Activated naive CD4-positive, alpha-beta T cell (primary cell): ENCODE measurements at places on chromosomes 1 and 21.

- no peak for DNase-seq
Observed at GRCh38 chr1:214124915-214125314, 137.1 kb downstream of the PROX1 start.

DNA sequence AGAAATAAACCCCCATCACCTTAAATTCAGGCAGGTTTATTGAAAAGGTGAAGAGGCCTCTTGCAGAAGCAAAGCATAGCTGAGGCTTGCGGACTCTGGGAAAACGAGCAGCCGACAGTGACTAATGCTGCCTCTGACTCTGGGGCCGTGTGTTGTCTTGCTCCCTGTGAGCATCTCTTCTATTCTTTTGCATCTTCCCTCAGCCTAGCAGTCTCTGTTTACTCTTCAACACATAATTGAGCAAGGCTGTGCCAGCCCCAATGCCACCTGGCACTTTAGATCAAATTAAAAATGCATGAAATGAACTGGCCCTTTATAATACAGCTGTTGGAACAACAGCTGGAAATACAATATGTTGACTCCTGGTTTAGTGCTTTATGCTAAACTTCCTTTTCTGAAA lies 18.4 kb upstream of the REG4 start:
- no peak for DNase-seq

DNA sequence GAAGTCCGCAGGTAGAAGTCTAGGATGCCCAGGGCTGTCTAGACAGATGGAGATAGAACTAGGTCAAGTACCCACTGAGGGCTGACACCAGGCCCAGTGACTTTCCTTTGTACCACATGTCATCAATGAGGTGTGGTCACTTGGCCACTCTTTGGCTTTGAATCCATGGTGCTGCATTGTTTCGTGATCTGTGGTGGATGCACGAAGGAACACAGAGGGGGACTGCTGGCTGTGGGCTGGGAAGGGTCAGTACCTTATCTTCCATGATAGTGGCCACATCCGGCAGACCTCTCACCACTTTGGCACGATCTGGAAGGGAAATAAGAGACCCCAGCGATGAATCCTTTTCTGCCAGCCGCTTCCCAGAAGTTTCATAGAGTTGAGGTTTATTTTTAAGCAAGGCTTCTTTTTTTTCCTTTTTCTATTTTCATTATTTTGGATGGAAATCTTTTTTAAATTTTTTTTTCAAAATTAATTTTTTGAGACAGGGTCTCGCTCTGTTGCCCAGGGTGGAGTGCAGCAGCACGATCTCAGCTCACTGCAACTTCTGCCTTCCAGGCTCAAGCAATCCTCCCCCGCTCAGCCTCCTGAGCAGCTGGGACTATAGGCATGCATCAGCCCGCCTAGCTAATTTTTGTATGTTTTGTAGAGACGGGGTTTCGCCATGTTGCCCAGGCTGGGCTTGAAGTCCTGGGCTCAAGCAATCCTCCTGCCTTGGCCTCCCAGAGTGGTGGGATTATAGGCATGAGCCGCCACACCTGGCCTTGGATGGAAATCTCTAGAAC lies 53.1 kb downstream of the MYOM3 start:
- no peak for DNase-seq

DNA sequence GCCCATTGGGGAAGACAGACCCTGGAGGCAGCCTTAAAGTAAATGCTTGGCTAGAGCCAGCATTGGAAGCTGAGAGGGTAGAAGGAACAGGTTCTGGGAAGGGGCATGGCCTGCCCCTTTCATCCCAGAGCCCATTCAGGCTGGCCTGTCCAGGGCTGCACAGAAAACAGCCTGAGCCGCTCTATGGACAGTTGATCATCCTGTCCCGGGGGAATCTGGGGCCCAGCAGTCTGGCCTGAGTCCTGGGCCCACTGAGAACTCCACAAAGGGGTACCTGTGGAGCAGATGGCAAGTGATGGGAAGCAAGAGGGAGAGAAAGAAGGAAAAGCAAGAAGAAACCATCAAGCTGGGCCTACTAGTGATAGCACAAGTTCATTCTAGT lies 13.2 kb downstream of the TMEM81 start:
- DNase-seq, result no peak

DNA sequence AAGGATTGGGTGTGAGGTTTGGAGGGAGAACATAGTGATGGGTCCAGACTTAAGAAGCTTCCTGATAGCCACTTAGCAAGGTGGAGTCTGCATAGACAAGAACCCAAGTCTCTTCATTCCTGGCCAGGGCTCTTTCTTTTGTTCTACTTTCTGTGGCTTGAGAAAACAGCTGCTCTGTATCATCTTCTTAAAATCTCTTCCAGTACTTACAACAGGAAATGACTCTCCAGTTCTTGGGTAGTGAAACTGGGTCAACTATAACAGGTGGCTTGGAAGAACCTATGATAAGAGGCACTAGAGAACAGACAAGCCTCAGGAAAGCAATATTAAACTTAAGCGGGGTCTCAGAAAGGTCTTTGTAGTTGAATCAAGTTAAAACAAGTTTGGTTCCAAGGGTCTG lies 148.1 kb upstream of the USP24 start:
- no peak for DNase-seq

GRCh38 chr1:214192825-214193643 lies 87.9 kb upstream of the SMYD2 start:
- no peak for DNase-seq

GRCh38 chr1:102531036-102531435 lies 534.3 kb upstream of the OLFM3 start:
- no peak for DNase-seq

GRCh38 chr21:21084179-21084578 lies 86.0 kb downstream of the NCAM2 start:
- no peak for DNase-seq

- DNase-seq, result no peak
Observed at GRCh38 chr1:208455821-208456220, 211.6 kb upstream of the PLXNA2 start.

DNA sequence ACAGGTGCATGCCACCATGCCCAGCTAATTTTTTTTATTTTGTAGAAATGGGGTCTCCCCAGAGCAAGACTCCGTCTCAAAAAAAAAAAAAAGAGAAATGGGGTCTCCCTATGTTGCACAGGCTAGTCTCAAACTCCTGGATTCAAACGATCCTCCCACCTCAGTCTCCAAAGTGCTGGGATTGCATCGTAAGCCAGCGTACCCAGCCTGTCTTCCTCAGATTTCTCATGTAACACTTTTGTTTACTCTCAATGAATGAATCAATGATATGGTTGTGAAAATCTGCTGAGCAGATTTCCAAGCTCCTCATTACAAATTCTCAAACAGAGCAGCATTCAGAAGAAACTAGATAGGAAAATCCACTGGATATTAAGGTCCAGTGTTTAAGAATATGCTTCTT lies 6.6 kb downstream of the CMPK1 start:
- no peak for DNase-seq

DNA sequence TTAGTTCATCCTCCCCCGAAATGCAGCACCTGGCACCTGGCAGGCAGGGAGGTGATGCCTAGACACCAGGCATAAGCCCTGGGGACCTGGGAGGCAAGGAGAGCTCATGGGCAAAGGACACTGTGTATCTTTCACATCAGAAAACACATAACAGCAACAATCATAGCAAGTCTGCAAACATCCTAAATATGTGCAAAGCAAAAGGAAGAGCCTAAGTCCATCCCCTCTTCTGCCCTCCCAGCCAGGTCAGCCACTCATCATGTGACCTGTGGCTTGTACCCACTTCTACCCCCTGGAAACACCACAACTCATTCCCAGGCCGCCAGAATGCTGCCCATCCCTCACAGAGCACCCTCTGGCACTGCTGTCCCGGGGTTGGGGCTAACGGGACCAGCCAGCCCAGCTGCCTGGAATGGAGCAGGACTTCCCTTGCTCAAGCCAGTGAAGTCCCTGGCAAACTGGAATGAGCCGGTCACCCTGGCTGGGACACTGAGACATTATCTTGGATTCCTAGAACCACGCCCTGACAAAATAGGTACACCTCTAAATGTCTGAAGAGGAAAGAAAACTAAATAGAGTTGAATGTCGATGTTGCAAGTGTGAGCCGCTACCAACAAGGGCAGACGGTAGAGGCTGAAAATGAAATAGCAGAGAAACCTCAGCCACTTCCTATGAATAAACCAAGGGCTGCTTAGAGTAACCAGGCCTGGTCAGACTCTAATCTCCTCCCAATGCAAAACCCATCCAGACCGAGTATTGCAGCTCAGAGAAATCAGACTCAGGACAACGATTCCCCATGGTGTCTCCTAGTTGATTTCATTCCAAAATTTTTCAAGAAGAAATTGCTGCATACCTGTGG lies 29.4 kb downstream of the TMPRSS2 start:
- no peak for DNase-seq

DNA sequence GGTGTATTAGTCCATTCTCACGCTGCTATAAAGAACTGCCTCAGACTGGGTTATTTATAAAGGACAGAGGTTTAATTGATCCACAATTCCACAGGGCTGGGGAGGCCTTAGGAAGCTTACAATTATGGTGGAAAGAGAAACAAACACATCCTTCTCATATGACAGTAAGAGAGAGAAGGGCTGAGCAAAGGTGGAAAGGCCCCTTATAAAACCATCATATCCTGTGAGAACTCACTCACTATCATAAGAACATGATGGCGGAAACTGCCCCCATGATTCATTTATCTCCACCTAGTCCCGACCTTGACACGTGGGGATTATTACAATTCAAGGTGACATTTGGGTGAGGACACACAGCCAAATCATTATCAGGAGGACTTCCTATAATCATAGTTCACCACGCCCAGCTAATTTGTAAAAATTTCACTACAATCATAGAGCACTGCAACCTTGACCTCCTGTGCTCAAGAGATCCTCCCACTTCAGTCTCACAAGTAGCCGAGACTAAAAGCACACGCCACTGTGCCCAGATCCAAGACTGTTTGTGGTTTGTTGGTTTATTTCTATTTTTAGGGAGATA lies 164.9 kb downstream of the RERE start:
- DNase-seq, result no peak

DNA sequence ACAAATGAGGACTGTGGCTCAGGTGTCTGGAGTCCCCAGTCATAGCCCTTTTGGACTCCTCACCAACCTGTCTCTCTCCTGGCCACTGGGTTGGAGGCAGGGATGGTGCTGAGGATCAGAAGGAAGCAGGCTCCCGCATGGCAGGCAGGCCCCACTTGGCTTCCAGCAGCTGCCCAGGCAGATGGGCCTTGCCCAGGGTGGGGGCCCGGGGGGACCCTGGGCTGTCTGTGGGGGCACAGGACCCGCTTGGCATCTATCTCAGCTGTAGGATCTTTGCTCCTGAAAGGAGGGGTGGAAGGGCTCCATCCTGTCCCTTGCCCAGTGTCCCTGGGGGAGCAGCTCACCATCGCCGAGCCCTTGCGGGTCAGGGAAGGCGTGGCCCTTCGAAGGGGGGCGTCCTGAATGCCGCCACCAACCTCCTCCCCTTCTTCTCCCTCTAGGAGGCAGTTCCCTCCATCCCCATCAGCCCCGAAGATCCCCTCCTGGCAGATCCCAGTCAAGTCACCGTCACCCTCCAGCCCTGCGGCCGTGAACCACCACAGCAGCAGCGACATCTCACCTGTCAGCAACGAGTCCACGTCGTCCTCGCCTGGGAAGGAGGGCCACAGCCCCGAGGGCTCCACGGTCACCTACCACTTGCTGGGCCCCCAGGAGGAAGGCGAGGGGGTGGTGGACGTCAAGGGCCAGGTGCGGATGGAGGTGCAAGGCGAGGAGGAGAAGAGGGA lies 154.5 kb downstream of the PEX14 start:
- DNase-seq, result no peak

DNA sequence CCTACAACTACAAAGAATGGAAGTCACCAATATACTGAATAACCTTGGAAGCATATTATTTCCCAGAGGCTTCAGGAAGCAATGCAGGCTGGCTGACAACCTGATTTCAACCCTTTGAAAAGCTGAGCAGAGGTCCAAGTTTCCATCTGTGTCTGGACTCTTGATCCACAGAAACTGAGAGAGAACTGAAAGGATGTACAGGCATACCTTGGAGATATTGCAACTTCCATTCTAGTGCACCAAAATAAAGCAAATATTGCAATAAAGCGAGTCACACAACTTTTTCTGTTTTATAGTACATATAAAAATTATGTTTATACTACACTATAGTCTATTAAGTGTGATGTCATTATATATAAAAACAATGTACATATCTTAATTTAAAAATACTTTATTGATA lies 85.3 kb downstream of the TYW3 start:
- no peak for DNase-seq

GRCh38 chr1:156308078-156308477 lies 9.0 kb upstream of the VHLL start:
- no peak for DNase-seq

DNA sequence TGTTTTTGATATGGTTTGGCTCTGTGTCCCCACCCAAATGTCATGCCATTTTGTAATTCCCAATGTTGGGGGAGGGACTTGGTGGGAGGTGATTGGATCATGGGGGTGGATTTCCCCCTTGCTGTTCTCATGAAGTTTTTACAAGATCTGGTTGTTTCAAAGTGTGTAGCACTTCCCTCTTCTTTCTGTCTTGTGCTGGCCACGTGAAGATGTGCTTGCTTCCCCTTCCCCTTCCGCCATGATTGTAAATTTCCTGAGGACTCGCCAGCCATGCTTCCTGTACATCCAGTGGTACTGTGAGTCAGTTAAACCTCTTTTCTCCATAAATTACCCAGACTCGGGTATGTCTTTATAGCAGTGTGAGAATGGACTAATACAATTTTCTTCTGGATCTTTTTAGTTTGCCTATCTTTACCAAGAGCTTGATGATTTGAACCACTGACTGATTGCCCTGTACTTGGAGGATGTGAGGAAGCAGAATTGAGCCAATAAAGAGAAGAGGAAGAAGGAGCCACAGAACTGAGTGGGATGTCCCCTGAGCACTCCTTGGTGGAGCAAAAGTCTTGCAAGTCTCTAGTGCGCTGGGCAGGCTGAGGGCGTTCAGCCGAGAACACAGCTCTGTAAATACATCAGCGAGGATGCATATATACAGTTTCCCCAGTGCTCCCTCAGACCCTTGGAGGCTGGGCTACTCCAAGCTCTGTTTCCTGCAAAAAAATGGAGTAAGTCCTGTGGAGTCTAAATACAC lies 102.6 kb downstream of the CYYR1 start:
- no peak for DNase-seq

DNA sequence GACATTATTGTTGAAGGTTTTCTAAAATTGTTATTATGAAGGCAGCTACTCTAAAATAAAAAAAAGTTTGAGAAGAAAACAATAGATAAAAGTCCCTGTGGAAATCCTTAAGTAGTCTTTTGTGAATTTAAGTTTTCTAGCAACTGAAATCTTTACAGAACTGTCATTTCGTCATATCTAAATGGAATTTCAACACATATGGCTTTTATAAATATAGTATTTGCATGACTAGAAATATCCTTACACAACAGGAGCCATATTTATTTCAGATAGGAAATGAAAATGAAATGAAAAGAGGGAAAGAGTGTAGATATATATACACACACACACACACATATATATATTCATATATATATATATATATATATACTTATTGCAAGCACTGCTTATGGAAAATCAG lies 204.7 kb upstream of the RGS18 start:
- no peak for DNase-seq
